Putamen (tissue), 1 donor: ENCODE measurements at places on chromosomes 4 and X.

GRCh38 chr4:1196421-1197183, 24.2 kb upstream of the SPON2 start:
- DNase-seq: no peak

DNA sequence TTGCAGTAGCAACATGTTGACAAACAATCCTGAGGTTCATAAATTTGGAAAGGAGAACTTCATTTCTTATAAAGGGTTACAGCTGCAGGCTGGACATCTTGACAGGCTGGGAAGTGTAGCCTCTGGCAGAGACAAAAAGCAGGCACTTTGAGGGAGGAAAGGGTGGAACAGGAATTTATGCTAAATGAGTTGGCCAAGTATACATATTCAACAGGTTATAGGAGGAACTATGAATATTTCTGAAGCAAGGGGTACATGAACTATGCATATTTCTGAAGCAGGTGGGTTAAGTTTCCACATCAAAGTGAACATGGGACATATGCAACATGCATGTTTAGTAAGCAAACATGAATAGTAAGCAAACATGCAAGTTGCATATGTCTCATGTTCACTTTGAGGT, 1.6 kb upstream of the ANTXR2 start:
- no peak for DNase-seq

DNA sequence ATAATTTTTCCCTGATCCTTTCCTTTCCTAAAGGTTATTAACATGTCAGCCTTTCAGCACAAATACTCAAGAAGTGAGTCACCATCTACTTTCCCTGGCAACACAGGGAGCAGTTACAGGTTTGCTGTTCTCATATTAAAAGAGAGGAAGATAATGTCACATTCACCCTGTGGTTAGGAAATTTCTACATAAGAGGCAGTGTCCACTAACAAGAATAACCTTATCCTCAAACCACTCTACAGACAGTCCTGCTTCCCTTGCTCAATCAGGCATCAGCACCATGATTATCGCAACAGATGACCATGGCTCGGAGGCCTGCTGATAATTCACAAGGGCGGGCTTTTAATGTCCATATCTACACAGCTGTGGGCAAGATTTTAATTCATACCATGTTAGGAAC, 30.9 kb downstream of the RNF150 start:
- DNase-seq: no peak

DNA sequence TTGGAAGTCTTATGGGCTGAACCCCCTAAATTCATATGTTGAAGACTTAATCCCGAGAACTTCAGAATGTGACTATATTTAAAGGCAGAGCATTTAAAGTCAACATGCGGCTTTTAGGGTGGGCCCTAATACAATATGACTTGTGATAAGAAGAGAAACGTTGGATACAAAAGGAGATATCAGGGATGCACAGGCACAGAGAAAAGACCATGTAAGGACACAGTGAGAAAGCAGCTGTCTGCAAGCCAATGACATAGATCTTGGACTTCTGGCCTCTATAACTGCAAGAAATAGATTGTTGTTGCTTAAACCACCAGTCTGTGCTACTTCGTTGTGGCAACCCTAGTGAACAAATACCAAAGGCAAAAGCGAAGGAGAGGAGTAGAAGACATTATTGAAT, 42.2 kb downstream of the GABRG1 start:
- DNase-seq: no peak

DNA sequence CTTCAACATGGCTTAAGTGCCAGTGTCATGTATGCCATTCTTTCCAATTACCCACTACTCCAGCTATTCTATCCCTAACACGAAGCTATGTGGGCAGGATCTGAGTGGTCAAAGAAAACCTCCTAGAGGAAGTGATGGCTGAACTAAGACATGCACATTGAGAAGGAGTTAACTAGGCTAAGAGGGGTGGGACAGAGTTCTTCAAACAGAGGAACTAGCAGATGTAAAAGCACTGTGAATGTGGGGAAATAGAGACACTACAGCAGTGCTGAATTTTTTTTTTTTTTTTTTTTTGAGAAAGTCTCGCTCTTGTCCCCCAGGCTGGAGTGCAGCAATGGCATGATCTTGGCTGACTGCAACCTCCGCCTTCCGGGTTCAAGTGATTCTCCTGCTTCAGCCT, 6.2 kb downstream of the JCHAIN start:
- no peak for DNase-seq

- DNase-seq: peak; percentile 11
These were observed 814 bp upstream of the MMAA start for GRCh38 chr4:145618210-145618931.

GRCh38 chr4:82415922-82416365, 14.3 kb downstream of the HNRNPDL start:
- DNase-seq: no peak

DNA sequence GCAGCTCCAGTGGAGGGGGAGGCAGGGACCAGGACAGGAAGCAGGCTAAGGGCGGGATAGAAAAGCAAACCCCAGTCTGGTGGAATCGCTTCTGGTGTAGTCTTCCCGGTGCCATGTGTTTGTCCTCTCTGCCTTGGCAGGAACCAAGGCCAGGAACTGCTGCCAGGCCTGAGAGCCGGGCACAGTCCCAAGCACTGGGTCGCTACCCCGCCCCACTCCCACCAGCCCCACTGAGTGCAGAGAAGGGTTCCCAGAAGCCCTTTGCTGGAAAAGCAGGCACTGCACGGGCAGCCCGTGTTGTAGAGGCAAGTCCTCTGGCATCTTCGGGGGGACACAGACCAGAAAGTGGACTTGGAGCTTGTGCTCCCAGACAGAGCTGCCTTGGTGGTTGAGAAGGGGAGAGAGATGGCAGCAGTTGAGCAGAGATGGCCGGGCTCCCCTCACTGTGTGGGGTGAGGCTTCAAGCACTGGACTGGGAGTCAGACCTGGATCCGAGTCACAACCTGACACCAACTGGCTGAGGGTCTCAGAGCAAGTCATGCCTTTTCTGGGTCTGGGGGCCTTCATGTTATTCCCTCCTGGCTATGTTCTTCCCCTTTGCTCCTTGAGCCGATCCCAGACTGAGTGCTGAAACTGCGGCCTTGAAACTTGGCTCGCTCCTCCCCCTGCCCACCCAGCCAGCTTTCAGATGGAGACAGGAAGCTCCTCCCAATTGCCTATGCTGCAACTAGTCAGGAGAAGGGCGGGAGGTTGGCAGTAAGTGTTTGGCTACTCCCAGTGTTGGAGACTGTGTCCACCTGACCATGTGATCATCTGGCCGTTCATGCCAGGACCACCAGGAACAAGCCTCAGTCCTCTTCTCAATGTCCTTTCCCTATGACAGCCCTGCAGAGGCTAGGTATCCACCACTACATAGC, 59.7 kb upstream of the MTM1 start:
- DNase-seq: peak; percentile 61

DNA sequence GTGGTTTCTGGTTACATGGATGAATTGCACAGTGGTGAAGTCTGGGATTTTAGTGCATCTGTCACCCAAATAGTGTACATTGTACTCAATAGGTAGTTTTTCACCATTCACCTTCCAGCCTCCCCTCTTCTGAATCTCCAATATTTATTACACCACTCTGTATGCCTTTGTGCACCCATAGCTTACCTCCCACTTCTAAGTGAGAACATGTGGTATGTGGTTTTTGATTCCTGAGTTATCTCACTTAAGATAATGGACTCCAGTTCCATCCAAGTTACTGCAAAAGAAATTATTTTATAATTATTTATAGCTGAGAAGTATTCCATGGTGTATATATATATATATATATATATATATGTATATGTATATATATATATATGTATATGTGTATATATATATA, 155.8 kb downstream of the HHIP start:
- no peak for DNase-seq

GRCh38 chr4:6967846-6968340, 58.3 kb downstream of the TBC1D14 start:
- no peak for DNase-seq

DNA sequence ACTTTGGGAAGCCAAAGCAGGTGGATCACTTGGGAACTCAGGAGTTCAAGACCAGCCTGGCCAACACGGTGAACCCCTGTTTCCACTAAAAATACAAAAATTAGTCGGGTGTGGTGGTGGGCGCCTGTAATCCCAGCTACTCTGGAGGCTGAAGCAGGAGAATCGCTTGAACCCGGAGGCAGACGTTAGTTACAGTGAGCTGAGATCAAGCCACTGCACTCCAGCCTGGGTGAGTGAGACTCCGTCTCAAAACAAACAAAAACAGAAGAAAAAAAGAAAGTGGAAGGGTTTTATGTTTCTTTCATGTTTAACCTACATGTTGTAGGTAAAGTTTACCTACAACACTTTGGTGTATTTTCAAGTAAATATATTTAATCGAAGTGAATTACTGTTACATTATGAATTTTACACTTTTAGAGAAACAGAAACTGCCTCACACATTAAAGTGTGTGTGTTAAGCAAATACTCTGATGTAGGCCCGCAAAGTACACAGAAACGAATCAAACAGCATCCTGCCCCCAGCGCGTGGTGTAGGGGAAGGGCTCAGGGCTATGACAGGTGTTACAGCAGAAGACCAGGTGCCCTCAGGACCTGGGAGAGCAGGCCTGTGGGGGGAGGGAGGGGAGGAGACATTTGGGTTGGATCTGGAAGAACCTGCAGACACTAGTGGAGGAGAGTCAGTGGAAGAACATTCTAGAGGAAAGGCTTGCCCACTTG, 39.0 kb downstream of the PTTG2 start:
- DNase-seq: no peak

DNA sequence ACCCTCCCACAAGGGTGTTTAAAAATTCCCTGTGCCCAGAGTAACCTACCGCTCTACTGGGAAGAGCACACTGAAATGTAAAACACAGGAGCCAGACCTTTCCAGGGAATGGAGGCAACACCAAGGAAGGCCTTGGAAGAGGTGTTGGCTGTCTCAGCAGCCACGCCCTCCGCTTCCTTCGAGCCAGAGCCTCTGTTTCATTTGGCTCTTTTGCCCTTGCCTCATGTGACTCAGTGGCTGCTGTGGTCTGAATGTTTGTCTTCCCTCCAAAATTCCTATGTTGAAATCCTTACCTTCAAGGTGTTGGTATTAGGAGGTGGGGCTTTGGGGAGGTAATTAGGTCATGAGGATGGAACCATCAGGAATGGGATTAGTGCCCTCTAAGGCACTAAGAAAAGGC, 11.3 kb downstream of the SCD5 start:
- no peak for DNase-seq
